ENCODE measurements at places on chromosomes 5 and 9.
A peak's percentile ranks its signal among the peaks of the same experiment; 100 is the strongest.

- no peaks in the 10 kb centered on the region for H3K27me3 ChIP-seq
- H3K4me1 ChIP-seq = no peaks in the 10 kb centered on the region
- no peak for DNase-seq
These were observed 136.6 kb upstream of the OR13F1 start for GRCh38 chr9:104367507-104367906.

DNA sequence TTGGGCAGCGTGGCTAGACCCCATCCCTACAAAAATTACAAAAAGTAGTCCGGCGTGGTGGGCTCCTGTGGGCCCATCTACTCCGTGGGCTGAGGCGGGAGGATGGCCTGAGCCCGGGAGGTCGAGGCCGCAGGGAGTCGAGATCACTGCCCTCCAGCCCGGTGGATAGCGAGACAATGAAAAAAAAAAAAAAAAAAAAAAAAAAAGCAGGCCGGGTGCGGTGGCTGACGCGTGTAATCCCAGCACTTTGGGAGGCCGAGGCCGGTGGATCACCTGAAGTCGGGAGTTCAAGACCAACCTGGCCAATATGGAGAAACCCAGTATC is 110.5 kb upstream of the LPCAT1 start:
- peak overlapping the region; percentile 96 for H3K27ac ChIP-seq
- peaks cover 9% of the 10 kb centered on the region for H3K36me3 ChIP-seq
- DNase-seq = no peak

DNA sequence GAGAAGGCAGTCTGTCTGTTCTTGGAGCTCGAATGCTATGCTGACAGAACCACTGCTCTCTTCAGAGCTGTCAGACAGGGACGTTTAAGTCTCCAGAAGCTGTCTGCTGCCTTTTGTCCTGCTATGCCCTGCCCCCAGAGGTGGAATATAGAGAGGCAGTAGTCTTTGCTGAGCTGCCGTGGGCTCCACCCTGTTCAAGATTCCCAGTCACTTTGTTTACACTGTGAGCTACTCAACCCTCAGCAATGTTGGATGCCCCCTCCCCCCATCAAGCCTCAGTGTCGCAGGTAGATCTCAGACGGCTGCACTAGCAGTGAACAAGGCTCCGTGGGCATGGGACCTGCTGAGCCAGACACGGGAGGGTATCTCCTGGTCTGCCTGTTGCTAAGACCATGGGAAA is 344.2 kb downstream of the TMEM161B start:
- DNase-seq = no peak
- no peak overlapping the region for H3K27ac ChIP-seq
- no peak overlapping the region for H3K4me3 ChIP-seq
- no peaks in the 10 kb centered on the region for H3K4me1 ChIP-seq
- no peaks in the 10 kb centered on the region for H3K27me3 ChIP-seq
- no peaks in the 10 kb centered on the region for H3K36me3 ChIP-seq

DNA sequence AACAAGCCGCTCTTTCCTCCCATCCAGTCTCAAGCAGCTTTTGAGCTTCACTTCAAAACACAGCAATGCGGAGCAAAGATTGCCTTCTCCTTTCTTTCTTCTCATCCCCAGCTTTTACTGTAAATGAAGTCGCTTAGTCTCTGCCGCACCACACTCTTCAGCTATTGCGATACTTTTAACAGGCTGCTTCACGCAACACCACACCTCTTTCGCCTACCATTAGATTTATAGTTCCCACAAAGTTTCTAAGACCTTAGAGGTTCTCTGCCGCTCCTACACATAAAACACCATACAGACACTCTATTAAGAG is 711 bp downstream of the PGGT1B start:
- DNase-seq = no peak
- H3K27me3 ChIP-seq = no peaks in the 10 kb centered on the region
- peaks cover 16% of the 10 kb centered on the region for H3K36me3 ChIP-seq
- H3K27ac ChIP-seq = peak overlapping the region; percentile 88
- peaks cover 37% of the 10 kb centered on the region for H3K4me1 ChIP-seq

DNA sequence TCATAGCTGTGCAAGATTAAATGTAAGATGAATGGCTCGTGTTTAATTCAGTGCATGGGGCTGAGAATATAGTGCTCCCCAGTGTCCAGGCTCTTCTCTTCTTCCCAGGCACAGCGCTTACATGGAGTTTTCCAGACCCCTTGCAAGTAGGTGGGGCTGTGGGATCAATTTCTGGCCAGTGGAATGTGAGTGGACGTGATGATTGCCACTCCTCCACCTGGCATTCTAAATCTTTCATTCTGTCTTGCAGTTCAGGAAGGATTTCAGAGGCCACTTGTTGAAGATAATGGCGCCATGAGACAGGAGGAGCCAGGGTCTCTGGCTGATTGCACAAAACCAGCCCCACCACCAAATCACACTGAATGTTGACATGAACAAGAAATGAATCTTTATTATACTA is 7.2 kb upstream of the PIP5K1B start:
- H3K4me3 ChIP-seq = no peak overlapping the region
- DNase-seq = no peak
- H3K27ac ChIP-seq = no peak overlapping the region
- H3K27me3 ChIP-seq = peaks cover 58% of the 10 kb centered on the region
- H3K36me3 ChIP-seq = no peaks in the 10 kb centered on the region
- H3K4me1 ChIP-seq = no peaks in the 10 kb centered on the region

DNA sequence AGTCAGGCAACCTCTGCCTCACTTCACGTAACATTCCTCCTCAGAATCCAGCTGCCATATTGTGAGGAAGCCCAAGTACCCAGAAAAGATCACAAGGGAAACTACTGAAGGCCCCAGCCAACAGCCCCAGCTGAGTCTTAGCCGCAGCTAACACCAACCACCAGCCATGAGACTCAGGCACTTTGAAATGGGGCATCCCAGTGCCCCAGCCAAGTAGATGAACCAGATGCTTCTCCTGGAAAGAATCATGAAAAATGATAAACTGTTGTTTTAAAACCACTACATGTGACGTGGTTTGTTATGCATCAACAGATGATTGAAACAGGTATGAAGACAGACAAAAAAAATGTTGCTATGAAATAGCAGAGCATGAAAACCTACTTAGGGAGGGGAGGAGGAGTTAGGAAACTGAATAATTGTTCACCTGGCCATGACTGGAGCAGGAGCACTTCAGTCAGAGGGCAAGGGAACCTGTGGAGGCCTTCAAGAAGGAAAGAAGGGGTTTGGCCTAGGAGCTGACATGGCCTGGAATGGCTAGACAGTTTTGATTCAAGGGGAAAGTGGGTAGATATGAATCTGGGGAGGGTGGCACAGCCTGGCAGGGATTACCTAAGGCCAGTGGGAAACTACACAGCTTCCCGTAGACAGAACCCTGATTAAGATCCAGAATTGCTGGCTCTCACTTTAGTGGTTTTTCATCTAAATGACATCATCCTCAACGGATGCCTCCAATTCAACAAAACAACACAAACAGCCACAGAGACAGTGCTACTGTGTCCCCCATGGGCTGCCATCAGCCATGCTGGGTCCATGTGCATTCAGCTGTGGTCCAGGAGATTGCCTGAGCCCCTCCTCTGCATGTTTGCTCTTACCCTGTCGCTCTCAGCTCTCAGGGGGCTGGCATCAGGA is 211.6 kb downstream of the SYK start:
- peaks cover 6% of the 10 kb centered on the region for H3K27me3 ChIP-seq
- peaks cover 3% of the 10 kb centered on the region for H3K4me1 ChIP-seq
- no peak overlapping the region for H3K4me3 ChIP-seq
- DNase-seq = no peak
- H3K27ac ChIP-seq = peak overlapping the region; percentile 23

DNA sequence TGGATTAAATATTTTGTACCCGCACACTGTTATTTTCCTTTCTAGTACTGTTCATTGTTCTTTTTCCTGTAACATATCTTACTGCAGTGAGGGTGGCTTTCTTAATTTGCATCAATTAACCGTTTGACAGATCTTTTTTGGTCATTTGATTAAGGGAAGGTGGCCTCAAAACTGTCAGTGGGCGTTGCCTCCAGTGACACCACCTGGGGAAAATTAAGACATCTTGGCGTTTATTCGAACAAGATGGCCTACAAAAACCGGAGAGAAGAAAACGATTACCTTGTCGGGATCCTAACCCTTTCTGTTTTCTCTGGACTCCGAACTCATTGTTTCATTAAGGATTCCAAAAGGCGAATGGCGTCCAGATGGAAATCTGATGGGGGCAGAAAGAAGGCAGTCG is 2.0 kb downstream of the BASP1 start:
- H3K4me1 ChIP-seq = peaks cover 6% of the 10 kb centered on the region
- peaks cover 42% of the 10 kb centered on the region for H3K27me3 ChIP-seq
- DNase-seq = no peak
- H3K4me3 ChIP-seq = no peak overlapping the region
- H3K27ac ChIP-seq = no peak overlapping the region

GRCh38 chr5:154189819-154190594 is 526 bp upstream of the GALNT10 start:
- H3K27ac ChIP-seq = peak overlapping the region; percentile 77
- peaks cover 19% of the 10 kb centered on the region for H3K36me3 ChIP-seq
- H3K4me3 ChIP-seq = peak overlapping the region; percentile 89
- peak; percentile 95 for DNase-seq
- peaks cover 5% of the 10 kb centered on the region for H3K27me3 ChIP-seq
- peaks cover 41% of the 10 kb centered on the region for H3K4me1 ChIP-seq

DNA sequence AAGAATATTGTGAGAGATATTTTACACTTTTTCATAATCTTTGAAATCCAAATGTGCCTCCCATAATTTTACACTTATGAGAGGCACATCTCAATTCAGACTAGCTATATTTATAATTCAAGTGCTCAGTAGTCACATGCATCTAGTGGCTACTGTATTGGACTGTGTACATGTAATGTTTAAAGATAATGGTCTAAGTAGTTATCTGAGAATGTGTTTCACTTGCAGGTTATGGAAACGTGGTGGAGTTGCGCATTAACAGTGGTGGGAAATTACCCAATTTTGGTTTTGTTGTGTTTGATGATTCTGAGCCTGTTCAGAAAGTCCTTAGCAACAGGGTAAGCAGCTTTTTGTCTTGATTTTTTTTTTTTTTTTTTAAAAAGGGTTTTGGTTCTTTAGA is 28.8 kb downstream of the G3BP1 start:
- peaks cover 28% of the 10 kb centered on the region for H3K4me1 ChIP-seq
- H3K36me3 ChIP-seq = peaks cover 72% of the 10 kb centered on the region
- no peak for DNase-seq
- H3K27ac ChIP-seq = no peak overlapping the region
- H3K27me3 ChIP-seq = no peaks in the 10 kb centered on the region
- H3K4me3 ChIP-seq = no peak overlapping the region

DNA sequence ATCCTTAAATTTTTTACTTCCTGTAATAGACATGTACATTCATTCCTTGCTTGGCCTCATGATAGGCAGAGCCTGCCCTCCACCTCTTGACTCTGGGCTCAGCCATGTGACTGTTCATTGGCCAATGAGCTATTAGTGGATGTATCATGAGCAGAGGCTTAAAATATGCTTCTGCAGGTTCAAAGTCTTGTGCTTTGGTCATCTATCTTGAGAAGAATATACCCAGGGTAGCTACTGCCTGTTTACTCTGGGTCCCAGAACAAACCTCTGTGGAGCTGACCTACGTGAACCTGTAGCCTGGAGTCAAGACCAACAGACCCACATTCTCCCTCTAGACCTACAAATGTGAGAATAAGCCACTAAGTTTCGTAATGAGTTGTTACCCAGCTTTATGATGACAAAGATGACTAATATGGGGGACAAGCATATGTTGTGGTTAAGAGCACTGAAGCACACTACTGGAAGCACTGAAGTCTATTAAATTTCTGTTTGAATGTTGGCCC is 244.4 kb downstream of the MAST4 start:
- H3K27ac ChIP-seq = peak overlapping the region; percentile 94
- peaks cover 56% of the 10 kb centered on the region for H3K4me1 ChIP-seq
- H3K27me3 ChIP-seq = no peaks in the 10 kb centered on the region
- peak overlapping the region; percentile 57 for H3K4me3 ChIP-seq
- DNase-seq = peak; percentile 85

DNA sequence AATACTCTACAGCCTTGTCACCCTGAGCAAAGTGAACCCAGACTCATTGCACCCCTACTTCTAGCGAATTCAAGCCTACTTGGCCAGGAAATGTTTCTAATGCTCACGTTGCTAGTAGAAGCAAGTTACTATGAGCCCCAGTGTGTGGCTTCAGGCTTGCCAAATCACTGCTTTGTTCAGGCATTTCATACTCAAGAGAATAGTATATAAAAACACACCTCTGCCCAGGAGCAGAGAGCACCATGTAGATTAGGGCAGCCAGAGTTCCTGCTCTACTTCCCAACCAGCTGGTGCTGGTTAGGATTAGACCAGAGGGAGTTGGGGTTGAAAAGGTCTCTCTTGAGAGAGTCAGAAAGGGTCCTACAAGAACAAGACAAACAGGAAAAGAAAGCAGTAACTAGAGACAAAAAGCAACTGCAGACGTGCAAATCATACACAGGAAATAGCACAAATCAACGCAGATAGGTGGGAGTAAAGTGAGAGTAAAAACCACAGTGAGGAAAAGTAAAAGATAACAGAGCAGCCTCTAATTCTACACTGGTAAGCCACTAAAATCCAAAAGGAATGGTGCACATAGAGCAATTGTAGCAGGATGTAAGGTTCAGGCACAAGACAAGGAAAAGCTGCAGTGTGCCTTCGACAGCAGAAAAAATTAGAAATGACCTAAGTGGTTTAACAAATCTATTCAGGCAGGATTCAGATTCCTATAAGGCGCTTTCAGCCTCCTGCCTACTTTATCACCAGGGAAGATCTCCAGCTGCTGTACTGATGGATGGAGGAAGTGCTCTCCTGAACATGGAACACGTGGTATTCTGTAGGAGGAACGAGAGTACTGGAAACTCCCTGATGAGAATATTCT is 49.6 kb upstream of the KIF2A start:
- H3K4me3 ChIP-seq = peak overlapping the region; percentile 69
- peaks cover 20% of the 10 kb centered on the region for H3K36me3 ChIP-seq
- H3K27me3 ChIP-seq = no peaks in the 10 kb centered on the region
- peak; percentile 76 for DNase-seq
- H3K27ac ChIP-seq = peak overlapping the region; percentile 83

GRCh38 chr5:132234684-132235062 is 7.0 kb upstream of the P4HA2 start:
- DNase-seq = no peak
- H3K4me3 ChIP-seq = no peak overlapping the region
- peaks cover 6% of the 10 kb centered on the region for H3K27me3 ChIP-seq
- H3K27ac ChIP-seq = no peak overlapping the region

GRCh38 chr9:450057-450456 is 235.4 kb downstream of the DOCK8 start:
- peaks cover 29% of the 10 kb centered on the region for H3K4me1 ChIP-seq
- DNase-seq = no peak
- H3K36me3 ChIP-seq = peaks cover 66% of the 10 kb centered on the region
- no peak overlapping the region for H3K4me3 ChIP-seq
- no peaks in the 10 kb centered on the region for H3K27me3 ChIP-seq

DNA sequence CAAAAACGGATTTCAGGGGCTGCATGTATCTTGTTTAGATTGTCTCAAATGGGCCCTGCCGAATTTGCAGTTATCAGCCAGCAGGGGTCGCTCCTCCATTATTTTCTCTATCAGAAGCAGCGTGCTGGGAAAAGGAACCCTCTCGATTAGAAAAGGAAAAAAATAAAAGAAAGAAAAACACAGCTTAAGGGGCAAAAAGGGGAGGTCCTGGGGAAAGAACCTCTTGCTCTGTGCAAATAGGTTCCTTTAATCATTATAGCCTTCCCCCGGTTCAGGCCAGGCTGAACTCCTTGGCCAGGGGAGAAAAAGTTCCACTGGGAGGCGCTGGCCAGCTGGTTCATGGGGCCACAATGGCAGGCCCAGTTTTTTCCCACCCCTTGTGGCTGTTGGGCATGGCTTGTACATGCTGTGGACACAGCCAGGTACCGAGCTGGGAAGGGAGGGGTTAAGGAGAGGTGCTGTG is 25.0 kb upstream of the CAPSL start:
- no peaks in the 10 kb centered on the region for H3K36me3 ChIP-seq
- H3K4me3 ChIP-seq = no peak overlapping the region
- H3K27me3 ChIP-seq = peaks cover 12% of the 10 kb centered on the region
- DNase-seq = no peak
- no peaks in the 10 kb centered on the region for H3K4me1 ChIP-seq
